ENCODE measurements at places on chromosomes 3 and 15.

GRCh38 chr3:95097493-95097892 is 1034.6 kb downstream of the NSUN3 start:
- DNase-seq: no peak

- no peak for DNase-seq
Measured at GRCh38 chr3:177352424-177352823, 155.1 kb upstream of the TBL1XR1 start.

GRCh38 chr3:189630767-189631372 is 319 bp upstream of the TP63 start:
- no peak for DNase-seq

DNA sequence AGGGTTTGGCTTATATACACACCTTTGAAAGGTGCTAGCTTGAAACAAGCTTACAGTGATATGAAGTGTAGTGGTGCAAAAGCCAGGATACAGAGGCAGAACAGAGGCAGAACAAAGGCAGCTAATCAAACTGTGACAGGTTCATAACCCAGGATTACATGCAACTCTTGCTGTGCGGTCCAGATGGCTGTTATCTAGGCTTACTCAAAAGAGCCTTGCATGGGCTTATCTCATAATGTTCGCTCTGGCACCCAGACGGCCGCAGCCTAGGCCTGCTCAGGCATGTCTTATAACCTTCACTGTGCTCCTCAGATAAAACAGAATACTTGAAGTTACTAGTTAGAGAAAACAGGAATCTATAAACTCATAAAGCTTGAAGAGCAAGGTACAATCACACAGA is 22.8 kb upstream of the NOX5 start:
- no peak for DNase-seq

- no peak for DNase-seq
Measured at GRCh38 chr3:112141293-112141692, 8.2 kb upstream of the GCSAM start.

GRCh38 chr15:66927201-66928077 is 138.0 kb upstream of the SMAD3 start:
- no peak for DNase-seq

DNA sequence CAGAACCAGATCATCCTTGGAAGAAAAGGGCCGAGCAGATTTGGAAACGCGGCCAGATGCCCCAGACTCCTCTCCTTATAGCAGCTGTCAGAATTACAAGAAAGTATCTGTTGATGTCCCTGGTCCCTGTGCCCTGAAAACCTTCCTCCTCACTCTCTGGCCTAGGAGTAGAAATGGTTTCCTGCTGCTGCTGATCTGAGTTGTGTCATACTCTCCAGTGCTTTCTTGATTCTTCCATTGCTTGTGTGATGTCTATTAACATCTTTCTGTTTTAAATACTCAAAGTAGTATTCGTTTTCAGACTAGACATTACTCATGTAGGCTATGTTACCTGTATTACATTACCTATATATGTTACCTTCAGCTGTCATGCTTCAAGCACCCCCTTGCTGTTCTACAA is 26.8 kb upstream of the HERC1 start:
- DNase-seq: no peak

DNA sequence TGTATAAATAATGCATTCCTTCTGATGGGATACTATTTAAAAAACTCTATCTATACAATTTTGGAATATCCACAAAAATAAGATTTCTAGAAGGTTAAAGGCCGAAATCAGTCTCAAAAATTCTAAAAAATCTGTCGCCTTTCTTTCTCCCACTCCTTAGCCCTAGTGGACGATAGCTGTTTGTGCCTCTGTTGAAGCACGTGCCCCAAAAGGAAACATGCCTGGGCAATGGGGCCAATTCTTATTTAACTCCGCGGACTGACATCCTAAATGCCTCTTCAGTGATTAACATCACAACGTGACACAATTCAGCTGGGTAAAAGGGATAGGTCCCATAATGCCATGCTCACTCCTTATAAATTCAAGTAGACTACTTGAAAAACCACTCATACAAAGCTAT is 65.1 kb downstream of the GAP43 start:
- no peak for DNase-seq

DNA sequence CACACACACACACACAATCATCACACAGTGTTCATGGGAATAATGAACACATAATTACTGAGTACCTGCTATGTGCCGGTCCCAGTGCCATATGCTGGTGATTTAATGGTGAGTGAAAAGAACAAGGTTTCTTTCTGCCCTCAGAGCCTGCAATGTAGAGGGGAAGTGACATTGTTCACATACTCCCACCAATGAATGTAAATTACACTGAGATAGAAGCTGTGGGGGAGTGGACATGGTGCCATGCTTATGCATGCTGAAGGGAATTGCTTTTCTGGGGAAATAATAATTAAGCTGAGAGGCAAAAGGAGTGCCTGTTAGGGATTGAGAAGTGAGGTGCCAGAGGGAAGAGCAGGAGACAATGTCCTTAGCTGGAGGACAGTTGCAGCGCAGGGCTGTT is 175.1 kb downstream of the MFSD1 start:
- no peak for DNase-seq

DNA sequence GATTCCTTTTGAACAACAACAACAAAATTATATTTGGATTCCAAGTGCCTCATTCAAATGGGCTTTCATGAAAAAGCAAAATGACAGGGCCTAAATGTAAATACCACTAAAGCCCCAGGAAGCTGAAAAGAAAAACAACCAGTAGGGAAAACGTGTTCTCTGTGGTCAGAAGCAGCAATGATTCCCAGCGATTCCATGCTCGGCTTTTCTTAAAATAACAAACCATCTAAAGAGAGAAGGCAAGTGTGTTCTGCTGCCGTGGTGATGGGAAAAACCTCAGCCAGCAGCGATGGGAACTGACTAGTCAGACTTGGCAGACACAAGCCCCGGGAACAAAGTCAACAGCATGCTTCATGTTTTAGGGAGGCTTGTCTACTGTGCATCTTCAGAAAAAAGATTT is 153.6 kb downstream of the TNIK start:
- DNase-seq: no peak

DNA sequence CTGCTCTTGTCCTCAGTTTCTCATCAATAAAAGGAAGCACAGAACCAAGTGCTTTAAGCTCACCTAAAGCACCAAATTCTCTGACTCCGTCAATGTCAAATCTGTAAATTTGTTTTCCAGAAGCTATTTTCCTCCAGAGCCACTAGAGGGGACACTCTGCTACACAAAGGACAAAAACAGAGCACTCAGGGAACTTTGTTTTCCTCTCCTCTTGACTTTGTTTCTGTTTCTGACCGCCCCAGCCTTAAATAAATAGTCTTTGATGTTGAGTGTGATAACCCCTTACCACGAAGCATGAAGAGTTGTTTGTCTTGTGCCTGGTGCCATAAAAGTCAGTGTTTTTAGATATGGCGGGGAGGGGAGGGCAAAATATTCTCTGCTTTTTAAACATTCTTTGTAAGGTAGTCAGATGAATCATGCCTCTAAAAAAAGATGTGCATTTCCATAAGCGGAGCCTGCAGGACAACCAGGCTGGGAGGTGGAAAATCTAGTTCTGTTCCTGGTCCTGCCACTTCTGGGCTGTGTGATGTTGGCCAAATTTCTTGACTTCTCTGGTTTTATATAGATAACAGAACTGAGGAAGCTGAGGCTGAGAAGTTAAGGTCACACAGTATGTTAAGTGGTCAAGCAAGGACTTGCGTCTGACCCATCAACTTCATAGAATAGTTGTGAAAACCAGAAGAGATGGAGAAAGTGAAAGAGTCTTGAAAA is 7.3 kb upstream of the ZBTB38 start:
- no peak for DNase-seq

GRCh38 chr3:78048698-78049097 is 1008.8 kb downstream of the ROBO2 start:
- DNase-seq: no peak

DNA sequence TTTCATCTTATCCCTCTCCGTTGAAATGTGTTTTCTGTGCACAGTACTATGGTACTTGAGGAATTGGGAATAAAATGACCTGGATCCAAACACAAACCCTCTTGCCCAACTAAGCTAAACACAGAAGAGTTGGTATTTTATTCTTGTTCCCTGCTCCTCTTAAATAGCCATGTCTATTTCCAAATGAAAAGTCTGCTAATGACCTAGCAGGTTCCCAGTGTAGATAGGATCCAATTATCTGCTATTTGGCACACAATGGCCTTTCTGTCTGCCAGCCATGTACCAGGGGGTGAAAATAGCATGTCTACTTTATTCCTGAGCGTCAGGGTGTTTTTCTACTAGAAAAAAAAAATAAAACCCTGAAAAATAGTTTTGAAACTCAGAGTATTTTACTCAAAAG is 657.0 kb upstream of the NAALADL2 start:
- DNase-seq: no peak

DNA sequence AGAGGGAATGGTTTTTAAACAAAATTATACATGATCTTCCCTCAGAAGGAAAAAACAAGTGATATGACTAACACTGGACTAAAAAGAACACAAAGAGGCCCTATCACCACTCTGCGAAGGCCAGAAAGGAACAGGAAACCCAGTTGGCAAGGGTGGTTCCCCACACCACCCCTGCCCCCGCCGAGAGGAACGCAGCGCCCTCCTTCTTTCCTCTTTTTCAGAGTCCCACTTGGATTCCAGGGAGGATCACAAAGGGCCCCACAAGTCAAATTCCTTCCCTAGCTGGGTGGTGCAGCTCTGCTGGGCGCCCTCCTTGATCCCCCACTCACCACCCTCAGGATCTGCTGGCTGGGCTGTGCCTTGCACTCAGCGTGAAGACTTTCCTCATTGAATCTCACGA is 29.8 kb downstream of the PLA1A start:
- DNase-seq: peak; percentile 22

GRCh38 chr3:12702501-12702900 is 38.6 kb upstream of the RAF1 start:
- no peak for DNase-seq

GRCh38 chr15:67061811-67062368 is 3.5 kb upstream of the SMAD3 start:
- DNase-seq: no peak

GRCh38 chr3:47421741-47422649 is 41.2 kb downstream of the PTPN23 start:
- no peak for DNase-seq

DNA sequence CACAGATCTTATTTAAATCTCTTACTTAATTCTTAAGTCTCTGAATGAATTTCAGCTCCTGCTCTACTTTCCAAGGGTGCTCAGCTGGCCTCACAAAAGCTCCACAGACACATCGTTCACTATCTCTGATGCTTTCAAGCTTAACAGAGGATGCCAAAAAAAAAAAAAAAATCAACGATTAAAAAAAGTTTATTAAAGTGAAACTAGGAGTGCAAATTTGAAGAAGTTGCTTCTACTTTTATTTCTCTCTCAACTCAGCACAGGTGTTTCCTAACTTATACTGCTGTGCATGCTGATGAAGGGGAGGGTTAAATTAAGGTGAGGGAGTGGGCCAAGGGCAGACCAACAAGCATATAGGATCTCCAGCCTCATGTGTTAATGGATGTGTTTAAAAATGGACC is 157.2 kb downstream of the TIGIT start:
- DNase-seq: no peak

DNA sequence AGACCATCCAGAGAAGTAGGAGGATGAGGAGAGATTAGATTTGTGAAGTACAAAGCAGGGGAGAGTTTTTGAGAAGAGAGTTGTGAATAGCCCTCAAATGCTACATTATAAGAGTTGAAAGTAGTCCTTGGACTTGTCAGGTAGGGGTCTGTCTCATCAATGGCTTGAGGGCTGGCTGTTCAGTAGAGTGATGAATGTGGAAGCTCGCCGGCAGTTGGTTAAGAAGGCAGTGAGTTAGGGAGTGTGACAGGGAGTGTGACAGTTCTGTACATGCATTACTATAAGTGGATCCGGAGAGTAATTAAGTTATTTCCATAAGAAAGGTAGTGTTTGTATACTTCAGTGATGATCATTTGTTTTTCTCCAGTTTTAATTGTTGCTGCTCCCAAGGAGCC is 32.5 kb downstream of the SLMAP start:
- DNase-seq: no peak

- DNase-seq: no peak
Measured at GRCh38 chr3:188421151-188421821, 267.3 kb downstream of the LPP start.

GRCh38 chr3:136545664-136546268 is 206.4 kb downstream of the STAG1 start:
- no peak for DNase-seq

- no peak for DNase-seq
Measured at GRCh38 chr15:68644083-68644904, 65.5 kb downstream of the CORO2B start.

GRCh38 chr15:94665676-94666441 is 434.5 kb downstream of the MCTP2 start:
- DNase-seq: no peak

DNA sequence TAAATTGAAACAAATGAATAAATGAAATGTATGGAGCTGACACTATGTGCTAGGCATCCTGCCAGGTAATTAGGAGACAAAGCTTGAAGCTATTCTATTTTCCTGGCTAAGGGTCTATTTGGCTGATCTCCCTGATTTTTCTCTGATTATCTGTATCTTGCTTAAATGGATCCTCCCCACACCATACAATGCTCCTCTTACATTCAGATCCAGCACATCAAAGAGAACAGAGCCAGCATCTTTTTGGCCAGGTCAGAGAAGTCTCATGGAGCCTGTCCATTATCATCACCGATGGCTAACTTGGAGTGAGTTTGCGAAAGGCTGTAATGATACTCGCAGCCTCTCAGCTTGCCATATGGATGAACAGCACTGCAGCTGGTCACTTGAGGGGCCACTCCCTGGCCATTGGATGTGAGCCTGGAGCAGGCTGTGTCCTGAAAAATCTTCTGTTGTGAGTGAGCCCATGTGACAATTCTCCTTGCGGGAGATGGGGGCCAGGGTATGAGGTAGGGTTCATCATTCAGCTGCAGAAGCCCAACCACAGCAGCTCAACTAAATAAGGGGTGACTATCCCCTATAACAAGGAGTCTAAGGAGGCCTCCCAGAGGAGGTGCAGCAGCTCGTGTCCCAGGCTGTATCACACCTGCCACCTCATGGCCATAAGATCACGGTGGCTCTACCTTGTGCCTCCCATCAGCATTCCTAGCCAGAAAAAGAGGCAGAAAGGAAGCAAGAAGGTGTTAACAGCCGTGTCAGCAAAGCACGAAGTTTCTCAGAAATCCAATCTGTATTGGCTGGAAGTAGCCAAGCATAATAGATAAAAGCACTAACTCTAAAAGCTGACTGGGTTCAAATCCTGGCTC is 69.3 kb upstream of the ST8SIA2 start:
- DNase-seq: no peak

DNA sequence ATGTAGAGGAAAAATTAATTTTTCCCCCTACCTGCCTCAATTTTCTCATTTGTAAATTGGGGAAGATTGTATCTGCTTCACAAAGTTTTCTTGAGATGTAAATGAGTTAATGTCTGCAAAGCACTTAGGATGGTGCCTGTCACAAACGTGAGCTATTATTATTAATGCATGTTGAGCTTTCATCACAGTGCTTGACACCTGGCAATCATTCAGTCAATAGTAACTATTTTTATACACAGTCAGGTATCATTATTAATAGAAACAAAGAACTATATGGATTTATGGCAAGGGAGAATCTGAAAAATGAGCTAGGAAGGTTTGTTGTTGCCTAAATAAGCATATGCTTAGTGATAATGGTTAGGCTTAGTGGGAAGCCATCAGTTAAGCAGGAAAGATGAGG is 238.2 kb upstream of the GRM7 start:
- DNase-seq: no peak
